Effector memory CD4-positive, alpha-beta T cell (primary cell): ENCODE measurements at places on chromosomes 6 and 20.
A peak's percentile ranks its signal among the peaks of the same experiment; 100 is the strongest.

DNA sequence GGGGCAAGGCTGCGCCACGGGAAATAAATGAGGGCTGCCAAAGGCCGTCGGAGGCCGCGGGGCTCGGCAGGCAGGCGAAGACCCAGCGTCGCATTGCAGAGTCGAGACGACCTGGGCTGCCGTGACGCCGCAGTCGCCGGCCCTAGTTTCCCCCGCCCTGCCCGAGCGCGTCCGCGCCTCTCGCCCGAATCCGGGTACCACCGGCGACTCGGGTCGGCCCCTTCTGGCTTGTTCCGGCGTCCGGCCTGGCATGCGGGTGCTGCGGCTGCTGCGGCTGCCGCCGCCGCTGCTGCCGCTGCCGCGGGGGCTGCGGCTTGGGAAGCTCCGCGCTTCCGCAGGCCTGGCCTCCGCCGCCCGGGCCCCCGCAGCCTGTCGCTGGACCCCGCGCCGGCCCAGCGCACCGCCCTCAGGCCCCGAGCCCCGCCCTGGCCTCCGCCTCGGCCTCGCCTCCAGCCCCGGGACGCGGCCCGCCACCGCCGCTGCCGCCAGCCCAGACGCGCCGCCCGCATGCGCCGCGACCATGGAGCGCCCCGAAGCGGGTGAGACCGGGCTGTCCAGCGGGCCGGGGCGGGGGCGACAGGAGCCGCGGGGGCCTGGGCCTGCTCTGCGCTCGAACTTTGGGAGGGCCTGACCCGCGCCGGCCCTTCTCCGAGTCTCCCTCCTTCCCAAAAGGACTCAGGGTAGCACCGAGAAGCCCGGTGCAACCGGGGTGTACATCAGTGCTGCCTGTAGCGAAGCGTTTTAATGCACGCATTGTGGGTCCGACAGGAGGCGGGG lies at the start of gene AKAP7:
TSS of gene AKAP7 (plus strand) at position 224 of the 777 bp plus-strand sequence. CDS start at position 521, 297 bp downstream.
- peak; percentile 20 for DNase-seq
- H3K4me1 ChIP-seq: no peaks in the 10 kb centered on the region
- H3K27ac ChIP-seq: peak within 1 kb of the TSS; percentile 9

GRCh38 chr6:30325150-30325872 lies 1.4 kb upstream of the TRIM39 start:
- peaks cover 26% of the 10 kb centered on the region for H3K4me1 ChIP-seq
- H3K27me3 ChIP-seq: no peaks in the 10 kb centered on the region
- peak; percentile 75 for DNase-seq
- peak overlapping the region; percentile 99 for H3K27ac ChIP-seq

DNA sequence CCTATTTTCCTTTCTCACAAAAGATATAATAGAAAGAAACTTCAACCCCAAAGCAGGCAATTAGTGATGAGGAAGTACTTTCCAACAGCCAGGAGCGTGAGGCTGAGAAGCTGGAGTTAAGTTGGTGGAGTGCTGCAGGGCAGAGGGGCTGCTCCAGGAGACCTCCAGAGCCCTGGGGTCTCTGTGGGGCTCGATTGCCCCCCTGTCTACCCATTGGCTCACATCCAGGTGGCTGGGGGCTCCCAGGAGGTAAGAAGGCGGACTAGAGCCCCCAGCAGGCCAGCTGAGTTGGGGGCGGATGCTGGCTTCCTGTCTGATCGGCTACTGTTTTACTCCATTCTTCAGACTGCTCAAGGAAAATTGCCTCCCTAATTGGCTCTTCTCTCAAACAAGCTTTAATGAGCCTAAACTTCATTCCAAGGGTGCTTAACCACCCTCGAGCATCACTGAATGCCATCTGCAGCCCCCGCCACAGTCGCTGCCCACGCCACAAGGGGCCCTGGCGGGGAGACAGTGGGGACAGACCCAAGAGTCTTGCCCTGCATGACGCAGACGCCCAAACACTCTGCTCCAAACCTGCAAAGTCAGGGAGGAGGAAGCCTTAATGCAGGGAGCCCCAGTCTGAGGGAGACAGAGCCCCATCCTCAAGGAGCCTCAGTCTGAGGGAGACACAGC lies 78.6 kb downstream of the MDGA1 start:
- H3K27ac ChIP-seq: no peak overlapping the region
- DNase-seq: no peak
- peaks cover 5% of the 10 kb centered on the region for H3K4me1 ChIP-seq
- no peaks in the 10 kb centered on the region for H3K36me3 ChIP-seq
- no peak overlapping the region for H3K4me3 ChIP-seq

GRCh38 chr20:54377992-54378773 lies 97.2 kb upstream of the DOK5 start:
- no peaks in the 10 kb centered on the region for H3K4me1 ChIP-seq
- H3K36me3 ChIP-seq: no peaks in the 10 kb centered on the region
- no peak overlapping the region for H3K27ac ChIP-seq
- DNase-seq: no peak
- H3K27me3 ChIP-seq: no peaks in the 10 kb centered on the region

DNA sequence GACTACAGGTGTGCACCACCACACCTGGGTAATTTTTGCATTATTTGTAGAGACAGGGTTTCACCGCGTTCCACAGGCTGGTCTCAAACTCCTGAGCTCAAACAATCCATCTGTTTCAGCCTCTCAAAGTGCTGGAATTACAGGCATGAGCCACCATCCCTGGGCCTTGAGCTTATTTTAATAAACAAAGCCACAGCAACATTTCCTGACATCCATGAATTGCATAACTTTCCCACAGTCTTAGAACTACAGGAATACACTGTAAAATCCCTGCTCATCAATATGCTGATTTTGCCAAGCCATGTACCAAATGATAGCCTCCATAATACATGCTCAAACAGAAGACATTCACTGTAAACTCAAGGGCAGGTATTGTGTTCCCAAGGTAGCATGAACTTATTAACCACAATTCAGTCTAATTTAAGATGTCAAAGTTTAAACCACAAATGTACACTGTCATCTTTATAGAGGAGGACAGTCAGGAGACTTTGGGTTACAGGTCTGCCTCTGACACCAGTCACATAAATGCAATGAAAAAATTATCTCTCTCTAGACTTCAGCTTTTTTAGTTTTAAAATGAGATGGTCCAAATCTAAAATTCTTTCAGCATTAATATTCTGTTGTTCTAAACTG lies 40.0 kb downstream of the NUDT3 start:
- no peak overlapping the region for H3K27ac ChIP-seq
- H3K27me3 ChIP-seq: no peaks in the 10 kb centered on the region
- DNase-seq: no peak
- H3K36me3 ChIP-seq: no peaks in the 10 kb centered on the region
- no peaks in the 10 kb centered on the region for H3K4me1 ChIP-seq
- no peak overlapping the region for H3K4me3 ChIP-seq

DNA sequence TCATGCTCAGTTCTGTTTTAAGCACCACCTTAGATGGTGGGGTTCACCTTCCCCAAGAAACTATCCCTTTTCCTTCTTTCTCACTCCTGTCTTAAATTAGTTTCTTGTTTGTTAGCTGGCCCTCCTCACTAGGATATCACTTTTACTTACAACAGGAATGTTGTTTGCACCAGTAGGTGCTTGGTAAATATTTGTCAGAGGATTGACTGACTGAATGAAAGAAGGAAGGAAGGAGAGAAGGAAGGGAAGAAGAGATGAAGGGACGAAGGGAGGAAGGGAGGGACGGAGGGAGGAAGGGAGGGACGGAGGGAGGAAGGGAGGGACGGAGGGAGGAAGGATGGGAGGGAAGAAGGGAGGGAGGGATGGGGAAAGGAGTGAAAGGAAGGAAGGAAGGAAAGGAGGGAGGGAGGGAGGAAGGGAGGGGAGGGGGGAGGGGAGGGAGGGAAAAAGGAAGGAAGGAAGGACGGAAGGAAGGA lies 505 bp upstream of the KCNK15 start:
- peaks cover 6% of the 10 kb centered on the region for H3K4me1 ChIP-seq
- H3K27ac ChIP-seq: no peak overlapping the region
- no peak for DNase-seq
- H3K4me3 ChIP-seq: no peak overlapping the region

DNA sequence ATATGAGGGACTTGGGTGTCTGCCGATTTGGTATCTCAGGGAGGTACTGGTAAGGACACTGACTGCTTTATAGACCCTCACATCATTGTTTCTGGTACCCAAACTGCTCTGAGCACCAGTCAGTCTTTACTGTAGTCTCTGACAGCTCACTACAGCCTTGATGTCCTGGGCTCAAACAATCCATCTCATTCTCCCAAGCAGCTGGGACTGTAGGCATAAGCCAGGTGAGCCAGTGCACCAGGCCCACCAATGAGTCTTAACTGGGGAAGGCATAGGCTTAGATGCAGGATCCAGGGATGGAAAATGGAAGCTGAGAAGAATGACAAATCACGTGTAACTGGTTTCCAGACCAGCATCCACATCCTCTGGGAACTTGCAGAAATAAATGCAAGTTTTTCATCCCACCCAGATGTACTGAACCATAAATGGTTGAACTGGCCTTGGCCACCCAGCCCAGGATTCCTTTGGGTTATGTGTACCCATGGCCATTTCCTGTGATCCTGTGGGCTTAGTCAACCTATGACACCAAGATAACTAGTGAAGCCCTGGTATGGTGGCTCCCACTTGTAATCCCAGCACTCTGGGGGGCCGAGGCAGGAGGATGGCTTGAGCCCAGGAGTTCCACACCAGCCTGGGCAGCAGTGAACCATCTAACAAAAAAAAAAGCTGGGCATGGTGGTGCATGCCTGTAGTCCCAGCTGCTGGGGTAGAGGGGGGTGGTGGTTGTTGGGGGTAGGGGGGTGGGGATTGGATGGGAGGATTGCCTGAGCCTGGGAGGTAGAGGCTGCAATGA lies 5.8 kb downstream of the TUBB start:
- peak overlapping the region; percentile 34 for H3K27ac ChIP-seq
- peaks cover 58% of the 10 kb centered on the region for H3K36me3 ChIP-seq
- H3K4me1 ChIP-seq: peaks cover 22% of the 10 kb centered on the region
- H3K4me3 ChIP-seq: no peak overlapping the region
- no peak for DNase-seq
- H3K27me3 ChIP-seq: no peaks in the 10 kb centered on the region

- H3K27me3 ChIP-seq: no peaks in the 10 kb centered on the region
- peaks cover 24% of the 10 kb centered on the region for H3K4me1 ChIP-seq
- no peak for DNase-seq
- H3K27ac ChIP-seq: peak overlapping the region; percentile 20
Observed at GRCh38 chr6:41531591-41532582, 14.3 kb upstream of the FOXP4 start.

- H3K4me1 ChIP-seq: peaks cover 2% of the 10 kb centered on the region
- H3K36me3 ChIP-seq: no peaks in the 10 kb centered on the region
- H3K4me3 ChIP-seq: no peak overlapping the region
- no peaks in the 10 kb centered on the region for H3K27me3 ChIP-seq
Observed at GRCh38 chr20:8368670-8369069, 236.6 kb downstream of the PLCB1 start.

- H3K4me3 ChIP-seq: no peak overlapping the region
- no peaks in the 10 kb centered on the region for H3K36me3 ChIP-seq
- H3K27me3 ChIP-seq: no peaks in the 10 kb centered on the region
- H3K27ac ChIP-seq: no peak overlapping the region
- DNase-seq: no peak
Observed at GRCh38 chr20:39082622-39083398, 120.7 kb downstream of the DHX35 start.

- no peak for DNase-seq
- no peaks in the 10 kb centered on the region for H3K27me3 ChIP-seq
- peaks cover 10% of the 10 kb centered on the region for H3K4me1 ChIP-seq
- H3K4me3 ChIP-seq: no peak overlapping the region
- no peak overlapping the region for H3K27ac ChIP-seq
Observed at GRCh38 chr6:45616209-45616608, 238.5 kb upstream of the SUPT3H start.

DNA sequence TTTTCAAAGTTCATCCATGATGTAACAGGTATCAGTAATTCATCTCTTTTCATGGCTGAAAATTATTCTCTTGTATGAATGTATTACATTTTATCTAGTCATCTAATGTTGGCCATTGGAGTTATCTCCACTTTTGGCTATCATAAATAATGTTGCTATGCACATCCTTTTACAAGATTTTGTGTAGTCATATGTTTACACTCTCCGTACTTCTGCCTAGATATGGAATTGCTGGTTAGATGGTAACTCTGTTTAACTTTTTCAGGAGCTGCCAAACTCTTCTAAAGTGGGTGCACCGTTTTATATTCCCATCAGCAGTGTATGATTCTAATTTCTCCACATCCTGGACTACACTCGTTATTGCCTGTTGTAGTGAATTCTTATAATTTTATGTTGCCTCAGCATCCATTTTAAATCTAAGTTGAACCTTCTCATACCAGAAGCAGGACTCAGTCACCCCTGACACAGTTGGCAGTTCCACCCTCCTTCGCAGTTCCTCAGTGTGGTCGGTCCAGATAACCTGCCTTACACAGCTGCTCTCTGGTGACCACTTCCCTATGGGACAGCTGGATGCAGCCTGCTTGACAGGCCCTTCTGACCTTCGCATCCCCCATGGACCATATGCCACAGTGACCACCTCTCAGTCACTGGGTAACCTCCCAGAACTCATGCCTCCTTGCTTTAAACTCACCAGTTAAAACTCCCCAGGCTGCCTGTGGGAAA lies 33.9 kb downstream of the KIZ start:
- no peak overlapping the region for H3K4me3 ChIP-seq
- H3K4me1 ChIP-seq: no peaks in the 10 kb centered on the region
- no peak overlapping the region for H3K27ac ChIP-seq
- no peaks in the 10 kb centered on the region for H3K27me3 ChIP-seq
- no peak for DNase-seq

DNA sequence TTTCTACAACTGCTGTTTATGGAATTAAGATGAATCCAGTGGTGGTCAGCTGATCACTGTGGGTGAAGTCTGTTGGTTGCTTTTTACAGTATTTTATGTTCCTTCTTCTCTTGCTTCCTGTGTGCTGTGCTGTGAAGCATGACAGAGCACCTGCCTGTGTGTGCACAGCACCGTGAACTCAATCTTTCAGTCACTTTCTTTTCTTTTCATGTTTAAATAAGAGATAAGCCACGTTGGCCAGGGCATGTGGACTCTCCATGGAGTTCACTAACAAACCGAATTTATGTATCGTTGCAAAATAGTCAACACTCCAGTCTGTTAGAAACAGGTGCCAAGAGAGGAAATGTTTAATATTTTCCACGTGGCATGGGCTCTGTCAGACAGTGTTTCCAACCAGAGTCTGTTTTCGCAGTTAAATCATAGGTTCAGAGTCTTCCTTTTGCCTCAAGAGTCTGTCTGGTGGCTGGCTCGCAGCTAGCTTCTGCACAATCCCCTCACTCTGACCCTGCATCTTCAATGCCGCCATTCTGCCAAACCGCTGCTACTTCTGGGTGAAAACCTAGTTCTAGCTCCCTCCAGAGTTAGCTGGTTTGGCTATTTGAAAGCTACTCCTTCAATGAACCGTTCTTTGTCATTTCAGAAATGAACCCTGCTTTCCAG lies 73.2 kb downstream of the QRSL1 start:
- DNase-seq: no peak
- no peak overlapping the region for H3K4me3 ChIP-seq
- H3K4me1 ChIP-seq: no peaks in the 10 kb centered on the region
- no peaks in the 10 kb centered on the region for H3K36me3 ChIP-seq
- H3K27ac ChIP-seq: no peak overlapping the region
